Stimulated activated CD8-positive, alpha-beta memory T cell treated with anti-CD3 and anti-CD28 coated beads, Interleukin-15, amount 100 ng/mL, for 24 hours (primary cell): ENCODE measurements at places on chromosomes 6 and 20.

DNA sequence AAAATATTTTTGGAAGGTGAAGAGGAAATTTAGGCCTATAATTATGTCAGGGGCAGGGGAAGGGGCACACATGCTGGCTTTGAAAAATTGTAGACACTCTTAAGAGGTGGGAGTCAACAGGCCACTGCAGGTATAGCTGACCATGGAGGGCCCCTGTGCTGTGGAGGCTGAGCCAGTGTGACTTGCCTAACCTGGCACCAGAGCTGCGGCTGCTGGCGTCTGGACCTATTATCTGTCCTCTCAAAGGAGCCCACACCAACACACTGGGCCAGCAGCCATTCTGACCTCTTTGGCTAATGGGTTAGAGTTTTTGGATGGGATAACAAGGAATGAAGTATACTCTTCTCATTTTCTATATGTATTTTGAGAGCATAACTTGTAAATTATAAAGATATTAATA, 4.5 kb downstream of the GID8 start:
- no peak for DNase-seq

GRCh38 chr6:162056745-162057144, 670.8 kb downstream of the PRKN start:
- no peak for DNase-seq

DNA sequence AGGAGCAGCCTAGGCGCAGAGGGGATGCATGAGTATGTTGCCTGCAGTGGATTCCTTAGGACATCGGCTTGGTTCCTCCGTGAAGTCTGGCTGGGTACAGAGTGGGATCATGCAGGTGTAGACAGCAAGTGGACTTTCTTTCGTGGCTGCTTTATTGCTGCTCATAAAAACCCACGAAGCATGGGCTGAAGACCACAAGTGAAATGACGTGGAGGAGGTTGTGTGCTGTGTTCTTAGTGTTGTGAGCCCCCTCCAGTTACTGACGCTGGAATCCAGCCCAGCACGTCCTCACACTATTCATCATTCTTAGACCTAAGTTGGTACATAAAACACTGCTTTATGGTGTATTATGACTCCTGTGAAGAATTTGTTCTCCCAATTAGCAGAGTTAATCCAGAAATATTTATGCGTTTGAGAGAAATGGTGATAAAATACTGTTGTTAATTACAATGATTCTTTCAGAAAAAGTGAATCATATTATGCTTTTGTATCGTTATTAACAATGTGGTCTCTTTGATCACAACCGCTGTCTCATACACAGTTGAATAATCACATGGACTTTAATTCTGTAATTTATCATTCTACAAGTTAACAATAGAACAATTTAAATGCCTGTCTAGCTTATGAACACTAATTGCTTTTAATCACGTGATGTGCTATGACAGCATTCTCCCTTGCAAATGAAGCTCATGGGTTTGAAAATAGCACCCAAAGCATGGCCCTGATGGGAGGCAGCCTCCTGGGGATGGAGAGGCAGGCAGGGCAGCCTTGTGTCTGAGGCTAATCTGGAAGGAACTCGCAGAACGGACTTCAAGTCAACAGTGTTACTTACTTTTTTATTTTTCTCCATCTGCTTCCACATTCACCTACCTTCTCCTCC, 233.9 kb upstream of the SYNDIG1 start:
- DNase-seq, result no peak

GRCh38 chr6:125018136-125018535, 55.9 kb downstream of the RNF217 start:
- DNase-seq, result no peak

- no peak for DNase-seq
Observed at GRCh38 chr6:96420294-96420693, 101.3 kb upstream of the UFL1 start.

DNA sequence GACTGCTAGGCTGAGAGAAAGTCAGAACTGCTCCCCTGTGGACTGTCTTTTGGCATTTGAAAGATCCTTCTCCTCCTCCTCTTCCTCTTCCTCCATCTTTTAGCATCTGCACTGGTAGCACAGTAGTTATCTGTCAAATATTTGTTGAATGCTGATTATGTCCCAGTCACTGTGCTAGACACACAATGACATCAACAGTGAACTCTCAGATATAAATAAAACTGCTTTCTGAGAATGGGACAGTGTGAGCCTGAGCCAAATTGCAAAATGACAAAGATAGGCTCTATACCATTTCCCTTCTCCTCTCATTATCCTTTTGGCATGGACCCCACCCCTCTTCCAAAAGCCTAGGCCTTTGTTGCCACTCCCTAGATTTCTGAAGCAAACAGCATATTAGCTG, 27.9 kb upstream of the LRRC1 start:
- no peak for DNase-seq

DNA sequence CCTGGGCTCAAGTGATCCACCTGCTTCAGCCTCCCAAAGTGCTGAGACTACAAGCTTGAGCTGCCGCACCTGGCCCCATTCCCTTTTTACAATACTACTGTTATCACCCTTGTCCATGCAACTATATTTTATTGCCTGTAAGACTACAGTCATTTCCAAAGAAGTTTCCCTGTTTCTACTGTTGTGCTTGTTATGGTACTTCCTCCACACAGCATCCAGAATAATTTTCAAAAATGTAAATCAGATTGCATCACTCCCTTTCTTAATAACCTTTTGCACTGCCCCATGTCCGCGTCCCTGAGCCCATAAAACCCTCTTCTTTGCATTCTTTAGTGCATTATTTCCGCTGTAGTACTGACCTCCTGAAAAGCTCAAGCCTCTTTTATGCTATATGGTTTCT, 128.9 kb upstream of the AKIRIN2 start:
- DNase-seq, result no peak
